Myometrial cell (primary cell): ENCODE measurements at places on chromosomes 7 and 10. TPM values are rescaled to one million over a fixed set of nuclear protein-coding genes. Genes with fewer than 3 reads are reported as not detected.

MYO3A gene
- not detected in 2 replicates for total RNA-seq

MMP21 gene
- total RNA-seq = not detected in 2 replicates

ADCY1 gene
- total RNA-seq = 0.71 TPM in 1 of 2 replicates, not detected in the other

NUDT13 gene
- total RNA-seq = 1.2 and 1.8 TPM in 2 replicates

JAZF1 gene
- 20.2 and 21.3 TPM in 2 replicates for total RNA-seq

GLI3 gene
- total RNA-seq = 1.7 and 3.9 TPM in 2 replicates
